ENCODE measurements at places on chromosomes 7 and 10.

DNA sequence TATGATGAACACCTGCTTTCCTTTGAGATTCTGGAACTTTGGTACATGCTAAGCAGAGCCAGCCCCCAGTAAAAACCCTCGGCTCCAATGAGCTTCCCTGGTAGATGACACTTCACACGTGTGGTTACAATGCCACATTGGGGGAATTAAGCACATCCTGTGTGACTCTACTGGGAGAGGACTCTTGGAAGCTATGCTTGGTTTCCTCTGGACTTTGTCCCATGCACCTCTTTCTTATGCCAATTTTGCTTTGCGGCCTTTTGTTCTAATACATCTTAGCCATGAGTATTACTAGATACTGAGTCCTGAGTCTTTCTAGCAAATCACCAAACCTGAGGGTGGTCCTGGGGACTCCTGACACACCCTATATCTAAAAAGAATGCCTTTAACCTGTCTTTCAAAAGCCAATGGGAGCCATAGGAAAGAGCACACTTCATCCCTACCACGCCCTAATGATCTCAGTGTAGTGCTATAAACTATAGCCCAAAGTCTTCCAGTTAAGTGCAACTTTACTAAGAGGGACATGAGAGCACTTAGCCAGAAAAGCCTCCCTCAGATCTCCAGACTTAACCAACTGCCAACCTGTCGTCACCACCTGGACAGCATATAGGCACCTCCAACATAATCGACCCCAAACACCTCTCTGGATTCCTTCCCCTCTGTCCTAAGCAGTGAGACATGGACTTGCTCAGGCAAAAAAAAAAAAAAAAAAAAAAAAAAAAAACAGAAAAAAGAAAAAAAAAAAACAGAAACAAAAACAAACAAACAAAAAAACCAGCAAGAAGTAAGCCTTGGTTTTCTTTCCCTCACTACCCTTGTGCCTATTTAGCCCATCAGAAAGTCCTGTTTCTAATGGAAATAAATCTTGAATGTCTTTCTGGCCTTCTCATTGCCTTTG lies 37.4 kb downstream of the CCDC6 start:
- DNase-seq, result no peak

GRCh38 chr7:106740806-106741205 lies 79.8 kb upstream of the CCDC71L start:
- DNase-seq, result no peak

DNA sequence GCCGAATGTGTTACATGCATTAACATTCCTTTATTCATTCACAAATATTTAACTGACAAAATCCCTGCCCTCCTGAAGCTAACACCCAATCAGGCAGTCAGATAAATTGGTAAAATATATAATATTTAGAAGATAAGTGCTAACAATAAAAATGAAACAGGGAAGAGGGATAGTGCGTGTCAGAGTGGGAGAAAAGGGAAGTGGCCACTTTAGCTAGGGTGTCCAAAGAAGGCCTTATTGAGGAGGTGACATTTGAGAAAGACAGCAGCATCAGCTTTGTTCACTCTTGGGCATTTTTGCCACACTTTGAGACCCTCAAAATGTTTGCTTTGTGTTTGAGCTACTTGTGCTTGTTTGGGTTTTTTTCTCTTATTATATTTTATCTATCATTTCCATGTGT lies 317.8 kb downstream of the SNX13 start:
- no peak for DNase-seq

GRCh38 chr7:24283554-24283896 lies 465 bp upstream of the NPY start:
- no peak for DNase-seq

DNA sequence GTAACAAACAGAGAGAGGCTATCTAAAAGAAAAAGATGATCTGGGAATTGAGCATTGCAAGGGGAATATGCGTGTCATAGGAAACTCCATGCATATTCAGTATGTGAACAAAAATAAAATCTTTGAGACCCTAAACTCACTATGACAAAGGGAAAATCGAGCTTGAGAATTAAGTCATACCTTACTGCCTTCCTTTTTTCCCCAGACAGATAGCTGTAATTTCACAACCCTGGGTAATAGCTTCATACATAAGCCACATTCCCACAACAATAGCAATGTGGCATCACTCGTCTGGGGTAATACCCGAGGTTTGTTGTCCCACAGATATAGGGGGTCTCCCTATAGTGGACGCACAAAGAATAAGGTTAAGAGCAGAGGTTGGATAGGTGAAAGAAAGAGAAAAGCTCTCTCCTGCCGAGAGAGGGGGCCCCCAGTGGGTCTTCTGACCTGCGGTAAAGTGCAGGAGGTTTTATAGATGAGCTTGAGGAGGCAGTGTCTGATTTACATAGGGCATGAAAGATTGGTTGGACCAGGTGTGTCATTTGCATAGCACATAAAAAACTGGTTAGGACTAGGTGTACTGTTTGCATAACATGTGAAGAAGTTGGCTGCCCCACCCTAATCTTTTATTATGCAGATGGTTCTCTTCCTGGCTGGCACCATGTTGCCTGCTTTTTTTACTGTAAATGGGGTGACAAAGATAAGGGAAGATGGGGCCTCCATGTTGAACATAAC lies 11.6 kb downstream of the CYP3A43 start:
- DNase-seq, result no peak

- peak; percentile 65 for DNase-seq
Observed at GRCh38 chr7:149771720-149772240, 1.6 kb downstream of the ZNF467 start.

DNA sequence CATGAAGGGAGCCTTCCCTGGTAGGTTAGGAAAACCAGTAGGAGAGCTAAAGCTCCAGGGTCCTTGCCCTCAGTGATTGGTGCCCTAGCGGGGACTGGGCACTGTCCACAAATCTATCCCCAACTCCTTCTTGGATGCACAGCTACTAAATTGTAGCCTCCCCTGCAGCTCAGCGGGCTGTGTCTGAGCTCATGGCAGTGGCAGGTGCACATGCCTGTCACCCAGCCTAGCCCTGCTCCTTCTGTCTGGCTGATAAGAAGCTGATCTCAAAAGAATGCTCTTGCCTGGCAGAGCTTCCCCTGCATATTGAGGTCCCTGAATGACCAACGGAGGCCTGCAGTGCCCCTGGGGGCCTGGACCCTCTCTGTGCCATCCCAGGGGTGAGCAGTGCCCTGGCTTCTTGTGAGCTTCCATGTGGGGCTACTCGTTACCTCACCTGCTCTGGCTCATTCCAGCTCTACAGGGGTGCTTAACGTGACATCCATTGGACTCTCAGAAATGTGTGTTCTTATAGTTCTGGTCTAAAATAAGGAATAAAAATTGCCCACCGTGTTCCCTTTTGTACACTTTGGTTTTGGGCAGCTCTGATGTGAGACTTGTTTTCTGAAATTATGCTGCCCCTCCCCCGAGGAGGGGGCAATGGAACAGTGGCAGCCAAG lies 59.8 kb upstream of the ANTXRL start:
- DNase-seq, result no peak

- no peak for DNase-seq
Observed at GRCh38 chr10:22690614-22691431, 23.6 kb downstream of the PIP4K2A start.

DNA sequence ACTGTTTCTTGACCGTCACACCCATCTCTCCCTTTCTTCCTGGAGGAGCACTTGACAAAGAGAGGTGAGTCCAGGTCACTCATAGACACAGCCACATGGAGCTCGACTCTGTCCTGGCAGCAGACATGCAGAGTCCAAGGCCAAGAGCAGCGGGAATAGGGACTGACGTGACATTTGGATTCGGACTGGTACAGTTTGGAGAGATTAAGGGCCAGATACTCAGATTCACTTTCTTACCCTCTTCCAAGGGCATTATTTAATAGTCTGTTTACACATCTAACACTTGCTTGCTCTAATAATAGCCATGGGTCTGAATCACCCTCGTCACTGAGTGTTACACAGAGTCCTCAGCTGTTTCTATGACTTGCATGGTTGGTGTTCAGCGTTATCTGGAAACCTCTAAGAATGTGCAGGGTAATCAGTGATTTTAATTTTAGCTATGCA lies 39.2 kb upstream of the OTUD1 start:
- DNase-seq, result no peak

DNA sequence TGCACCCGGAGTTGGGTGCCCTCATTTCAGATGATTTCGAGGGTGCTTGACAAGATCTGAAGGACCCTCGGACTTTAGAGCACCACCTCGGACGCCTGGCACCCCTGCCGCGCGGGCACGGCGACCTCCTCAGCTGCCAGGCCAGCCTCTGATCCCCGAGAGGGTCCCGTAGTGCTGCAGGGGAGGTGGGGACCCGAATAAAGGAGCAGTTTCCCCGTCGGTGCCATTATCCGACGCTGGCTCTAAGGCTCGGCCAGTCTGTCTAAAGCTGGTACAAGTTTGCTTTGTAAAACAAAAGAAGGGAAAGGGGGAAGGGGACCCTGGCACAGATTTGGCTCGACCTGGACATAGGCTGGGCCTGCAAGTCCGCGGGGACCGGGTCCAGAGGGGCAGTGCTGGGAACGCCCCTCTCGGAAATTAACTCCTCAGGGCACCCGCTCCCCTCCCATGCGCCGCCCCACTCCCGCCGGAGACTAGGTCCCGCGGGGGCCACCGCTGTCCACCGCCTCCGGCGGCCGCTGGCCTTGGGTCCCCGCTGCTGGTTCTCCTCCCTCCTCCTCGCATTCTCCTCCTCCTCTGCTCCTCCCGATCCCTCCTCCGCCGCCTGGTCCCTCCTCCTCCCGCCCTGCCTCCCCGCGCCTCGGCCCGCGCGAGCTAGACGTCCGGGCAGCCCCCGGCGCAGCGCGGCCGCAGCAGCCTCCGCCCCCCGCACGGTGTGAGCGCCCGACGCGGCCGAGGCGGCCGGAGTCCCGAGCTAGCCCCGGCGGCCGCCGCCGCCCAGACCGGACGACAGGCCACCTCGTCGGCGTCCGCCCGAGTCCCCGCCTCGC lies at the start of gene EGFR:
EGFR (plus strand) TSS at position 657 of the 830 bp plus-strand sequence. CDS start 261 bp downstream, outside the sequence.
- no peak for DNase-seq

DNA sequence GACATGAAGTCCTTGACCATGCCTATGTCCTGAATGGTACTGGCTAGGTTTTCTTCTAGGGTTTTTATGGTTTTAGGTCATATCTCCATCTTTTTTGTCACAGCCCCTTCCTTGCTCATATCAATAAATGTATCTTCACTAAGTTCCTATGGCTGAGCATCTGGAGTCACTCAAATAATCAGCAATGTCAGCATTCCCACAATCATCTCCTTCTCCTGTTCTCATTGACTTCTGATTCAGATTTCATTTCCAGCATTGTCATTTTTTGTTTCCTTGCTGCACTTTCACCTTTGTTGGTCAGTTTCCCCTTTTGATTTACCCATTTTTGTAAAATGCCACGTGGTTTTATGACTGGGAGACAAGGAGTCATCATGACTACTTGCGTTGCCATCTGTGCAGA lies 181.2 kb downstream of the BICC1 start:
- DNase-seq, result no peak

DNA sequence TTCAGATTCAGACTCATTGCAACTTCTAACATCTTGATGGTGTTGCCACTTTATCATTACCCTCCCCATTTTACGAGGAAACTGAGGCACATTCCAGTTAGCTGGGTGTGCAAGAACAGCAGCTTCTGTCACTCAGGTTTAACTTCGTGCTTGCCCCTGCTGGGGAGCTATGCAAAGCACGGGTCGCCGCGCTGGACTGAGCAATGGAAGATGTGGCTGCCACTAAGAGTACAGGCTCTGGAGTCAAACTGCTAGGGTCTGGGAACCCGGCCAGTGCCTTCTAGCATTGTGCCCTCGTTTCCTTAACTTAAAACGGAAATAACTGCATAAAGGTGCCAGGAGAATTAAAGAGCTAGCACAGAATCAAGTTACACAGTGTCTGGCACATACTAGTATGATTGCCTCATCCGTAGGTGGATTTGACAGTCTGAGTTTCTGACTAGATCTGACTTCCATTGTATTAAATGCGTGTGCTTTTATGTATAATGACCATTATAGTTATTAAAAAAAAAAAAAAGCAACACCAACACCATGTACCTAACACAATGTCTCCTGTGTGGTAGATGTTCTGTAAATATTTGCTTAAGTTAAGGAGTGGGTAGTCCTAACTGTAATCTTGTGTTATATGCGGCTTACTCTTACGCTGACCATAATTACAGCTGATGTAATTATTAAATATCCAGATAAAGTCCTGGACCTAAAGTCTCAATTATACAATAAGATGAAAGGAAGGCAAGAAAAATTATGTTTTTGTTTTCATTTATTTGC lies 842 bp downstream of the ZNF22 start:
- no peak for DNase-seq

- no peak for DNase-seq
Observed at GRCh38 chr7:39413636-39414223, 152.5 kb upstream of the YAE1 start.

DNA sequence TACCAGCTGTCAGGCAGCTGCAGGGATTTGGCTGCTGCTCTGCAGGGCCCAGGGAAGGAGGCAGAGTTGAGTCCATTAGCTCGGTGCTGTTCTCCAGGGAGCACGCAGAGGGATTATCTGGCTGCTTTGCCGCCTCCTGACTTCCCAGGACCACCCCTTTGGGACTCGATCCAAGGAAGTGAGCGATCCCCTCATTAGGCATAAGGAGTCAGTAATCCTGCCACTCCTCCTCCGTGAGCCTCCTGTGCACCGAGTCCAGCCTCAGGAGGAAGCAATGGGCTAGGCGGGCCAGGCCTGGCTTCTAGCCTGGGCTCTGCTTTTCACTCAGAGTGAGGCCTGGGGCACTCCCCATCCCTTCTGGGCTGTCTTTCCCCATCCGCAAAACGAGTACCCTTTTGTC lies 417.9 kb downstream of the RPS24 start:
- DNase-seq, result no peak

DNA sequence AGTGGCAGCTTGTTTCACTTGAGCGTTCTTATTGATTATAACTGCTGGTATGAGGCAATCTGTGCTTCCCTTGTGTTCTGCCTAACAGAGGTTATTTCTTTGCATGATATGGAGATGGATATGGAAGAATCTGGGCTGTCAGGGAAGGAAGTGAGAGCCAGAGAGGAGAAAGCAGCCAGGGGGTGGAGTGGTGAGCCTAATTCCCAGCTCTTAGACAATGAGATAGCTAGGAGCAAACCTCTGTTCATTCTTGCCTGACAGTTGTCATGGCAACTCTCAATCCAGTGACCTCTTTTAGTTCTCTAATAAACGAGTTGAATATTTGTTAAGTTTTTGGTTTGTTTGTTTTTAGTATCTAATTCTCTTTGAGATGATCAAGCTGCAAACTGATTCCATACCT lies 214.3 kb downstream of the NRG3 start:
- DNase-seq, result no peak

GRCh38 chr7:76074306-76074971 lies 26.5 kb downstream of the MDH2 start:
- DNase-seq, result no peak

GRCh38 chr7:157669768-157670351 lies 333.1 kb downstream of the DNAJB6 start:
- DNase-seq, result no peak

- no peak for DNase-seq
Observed at GRCh38 chr7:80960244-80960795, 41.5 kb upstream of the SEMA3C start.
